Activated CD8-positive, alpha-beta memory T cell treated with anti-CD3 and anti-CD28 coated beads for 24 hours (primary cell): ENCODE measurements at places on chromosomes 7 and 10.
A peak's percentile ranks its signal among the peaks of the same experiment; 100 is the strongest.

DNA sequence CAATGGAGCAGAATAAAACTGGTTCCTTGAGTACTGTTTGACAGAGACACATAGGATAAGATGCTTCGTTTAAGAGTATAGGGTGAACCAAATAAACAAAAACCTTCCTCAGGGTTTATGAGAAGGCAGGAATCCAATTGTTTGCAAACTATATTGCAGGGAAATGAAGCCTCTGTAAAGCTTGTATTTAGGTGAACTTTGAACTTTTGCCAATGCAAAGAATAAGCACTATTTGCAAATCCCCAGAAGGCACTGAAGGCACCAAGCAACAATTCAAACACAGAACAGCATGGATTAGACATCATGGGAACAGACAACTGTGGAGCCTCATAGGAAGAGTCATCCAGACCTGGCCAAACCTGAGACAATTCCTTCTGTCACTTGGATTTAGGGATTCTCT is 47.1 kb upstream of the WASL start:
- no peak for DNase-seq

DNA sequence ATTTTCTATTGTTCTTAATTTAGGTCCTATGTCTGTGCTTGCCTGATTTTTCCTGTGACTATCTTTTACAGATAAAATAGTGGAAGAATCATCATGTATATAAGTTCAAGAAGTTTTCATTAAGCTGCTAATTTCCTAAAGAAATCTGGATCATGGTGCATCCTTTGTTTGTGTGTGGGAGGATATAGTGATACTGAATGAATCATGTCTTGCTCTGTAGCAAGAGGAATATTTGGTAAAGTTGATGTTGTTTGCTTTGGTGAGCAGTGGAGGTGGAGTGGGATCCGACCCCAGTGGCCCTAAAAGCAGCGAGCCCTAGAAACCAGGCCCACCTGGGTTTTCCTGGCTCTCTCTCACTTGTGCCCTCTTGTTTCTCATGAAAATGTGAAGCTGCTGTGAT is 83.7 kb downstream of the CCNY start:
- no peak for DNase-seq

DNA sequence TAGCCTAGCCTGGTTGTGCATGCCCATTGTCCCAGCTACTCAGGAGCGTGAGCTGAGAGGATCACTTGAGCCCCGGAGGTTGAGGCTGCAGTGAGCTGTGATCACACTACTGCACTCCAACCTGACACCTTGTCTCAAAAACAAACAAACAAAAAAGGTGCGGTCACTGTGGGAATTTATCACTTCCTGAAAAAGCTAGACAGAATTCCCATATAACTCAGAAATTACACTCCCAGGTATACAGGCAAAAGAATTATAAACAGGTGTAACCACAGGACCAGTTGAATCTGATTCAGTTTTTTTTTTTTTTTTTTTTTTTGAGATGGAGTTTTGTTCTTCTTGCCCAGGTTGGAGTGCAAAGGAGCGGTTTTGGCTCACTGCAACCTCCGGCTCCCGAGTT is 3.2 kb upstream of the OGDH start:
- no peak for DNase-seq

GRCh38 chr7:36884351-36884750 is 160.1 kb upstream of the AOAH start:
- no peak for DNase-seq

- peak; percentile 80 for DNase-seq
These were observed 35.4 kb downstream of the TRIL start for GRCh38 chr7:28922624-28923331.

DNA sequence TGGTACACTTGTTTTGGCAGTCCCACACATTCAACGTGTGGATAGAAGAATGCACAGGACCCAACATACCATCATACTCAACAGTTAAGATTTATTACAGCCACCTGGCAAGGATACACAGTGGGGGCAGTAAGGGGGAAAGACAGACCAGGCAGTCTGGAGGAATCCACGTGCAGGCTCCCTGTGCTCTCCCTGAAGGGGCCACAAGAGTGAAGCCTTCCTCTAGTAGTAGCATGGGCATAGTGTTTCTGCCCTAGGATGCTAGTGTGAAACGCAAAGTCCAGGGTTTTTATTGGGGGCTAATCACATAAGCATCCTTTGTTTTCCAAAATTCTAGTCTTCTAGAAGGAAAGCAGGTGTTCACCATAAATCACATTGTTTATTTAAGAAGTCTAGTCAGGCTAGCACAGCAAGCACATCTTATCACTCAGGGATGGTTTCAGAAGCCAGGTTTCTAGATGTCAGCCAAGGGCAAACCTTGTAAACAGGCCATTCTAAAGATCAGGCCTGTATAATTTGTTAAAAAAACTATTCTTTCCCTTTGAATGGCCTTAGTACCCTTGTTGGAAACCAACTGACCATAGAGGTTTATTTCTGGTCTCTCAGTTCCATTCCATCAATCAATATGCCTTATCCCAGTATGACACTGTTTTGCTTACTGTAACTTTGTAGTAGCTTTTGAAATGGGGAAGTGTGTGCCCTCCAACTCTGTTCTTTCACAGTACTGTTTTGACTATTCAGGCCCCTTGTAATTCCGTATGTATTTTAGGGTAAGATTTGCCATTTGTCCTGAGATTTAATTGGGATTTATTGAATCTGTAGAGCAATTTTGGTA is 12.4 kb upstream of the TFAM start:
- DNase-seq: no peak

DNA sequence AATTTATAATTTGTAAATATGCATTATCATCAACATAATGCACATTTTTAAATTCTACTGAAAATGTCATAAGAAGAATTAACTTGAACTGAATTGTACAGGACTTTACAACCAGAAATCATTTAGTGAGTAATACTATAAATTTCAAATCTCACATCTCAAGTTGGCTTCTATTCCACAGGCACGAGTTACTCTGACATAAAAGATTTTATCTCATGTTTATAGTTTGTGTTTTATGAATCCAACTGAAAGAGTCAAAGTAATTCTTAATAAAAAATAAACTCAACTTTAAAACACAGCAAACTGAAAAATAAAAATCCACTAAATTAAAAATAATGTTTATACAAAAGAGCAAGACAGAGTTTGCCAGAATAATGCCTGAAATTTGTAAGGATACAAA is 129.2 kb downstream of the CD36 start:
- no peak for DNase-seq

DNA sequence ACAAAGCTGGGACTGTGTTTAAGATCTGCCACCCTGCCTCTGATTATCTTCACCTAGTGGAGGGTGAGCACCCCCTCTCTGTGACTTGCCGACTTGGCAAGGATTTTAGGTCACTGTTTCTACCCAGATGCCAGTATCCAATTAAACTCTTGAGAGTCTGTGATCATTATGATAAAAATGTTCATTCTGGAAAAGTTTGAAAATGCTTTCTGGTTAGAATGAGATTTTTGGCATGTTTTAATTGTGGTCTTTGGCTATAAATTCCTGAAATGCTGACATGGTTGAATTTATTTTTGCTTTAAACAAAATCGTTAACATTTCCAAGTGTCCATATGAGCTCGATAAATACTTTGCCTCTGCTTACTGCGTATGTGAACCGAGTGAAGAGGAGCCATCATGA is 221.4 kb downstream of the BICC1 start:
- DNase-seq: no peak

GRCh38 chr10:132257271-132257670 is 50.5 kb downstream of the STK32C start:
- DNase-seq: peak; percentile 71

DNA sequence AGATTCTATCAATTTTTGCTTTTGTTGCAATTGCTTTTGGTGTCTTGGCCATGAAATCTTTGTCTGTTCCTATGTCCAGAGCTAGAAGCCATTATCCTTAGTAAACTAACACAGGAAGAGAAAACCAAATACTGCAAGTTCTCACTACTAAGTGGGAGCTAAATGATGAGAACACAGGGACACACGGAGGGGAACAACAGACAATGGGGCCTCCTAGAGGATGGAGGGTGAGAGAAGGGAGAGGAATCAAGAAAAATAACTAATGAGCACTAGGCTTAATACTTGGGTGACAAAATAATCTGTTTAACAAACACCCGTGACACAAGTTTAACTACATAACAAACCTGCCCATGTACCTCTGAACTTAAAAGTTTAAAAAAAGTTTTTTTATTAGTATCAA is 78.2 kb downstream of the ANKRD26 start:
- DNase-seq: no peak

DNA sequence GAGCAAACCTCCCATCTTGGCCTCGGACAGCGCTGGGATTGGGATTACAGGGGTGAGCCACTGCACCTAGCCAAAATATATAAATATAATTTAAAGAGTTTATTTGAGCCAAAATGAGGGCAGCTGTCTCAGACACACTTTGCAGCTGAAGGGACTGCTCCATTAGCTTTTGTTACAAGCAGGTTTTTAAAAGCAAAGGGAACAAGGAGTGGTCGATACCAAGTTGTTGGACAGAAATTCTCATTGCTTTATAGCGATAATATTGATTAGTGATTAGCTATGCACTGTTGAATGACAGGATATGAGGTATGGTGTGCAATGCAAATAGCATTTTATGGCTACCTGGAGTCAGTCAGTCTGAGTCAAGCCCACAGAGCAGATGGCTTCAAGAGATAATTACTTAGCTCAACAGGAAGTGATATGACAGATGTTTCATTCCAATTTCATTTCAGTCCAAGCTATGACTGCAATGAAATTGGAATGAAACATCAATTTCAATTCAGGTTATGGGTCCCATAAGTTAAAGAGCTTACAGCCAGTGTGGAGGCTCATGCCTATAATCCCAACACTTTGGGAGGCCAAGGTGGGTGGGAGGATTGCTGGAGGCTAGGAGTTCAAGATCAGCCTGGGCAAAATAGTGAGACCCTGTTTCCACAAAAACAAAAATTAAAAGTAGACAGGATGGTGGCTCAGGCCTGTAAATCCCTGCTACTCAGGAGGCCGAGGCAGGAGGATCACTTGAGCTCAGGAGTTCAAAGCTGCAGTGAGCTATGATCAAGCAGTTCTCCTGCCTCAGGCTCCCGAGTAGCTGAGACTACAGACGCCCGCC is 23.1 kb downstream of the TYW1 start:
- peak; percentile 32 for DNase-seq

GRCh38 chr10:75807456-75807855 is 376.0 kb downstream of the LRMDA start:
- no peak for DNase-seq

GRCh38 chr10:78310481-78311080 is 276.9 kb downstream of the RPS24 start:
- DNase-seq: peak; percentile 32

GRCh38 chr10:131694168-131694780 is 206.5 kb upstream of the PPP2R2D start:
- DNase-seq: no peak

- DNase-seq: peak; percentile 88
These were observed 39.3 kb downstream of the CUX1 start for GRCh38 chr7:101856473-101857357.

DNA sequence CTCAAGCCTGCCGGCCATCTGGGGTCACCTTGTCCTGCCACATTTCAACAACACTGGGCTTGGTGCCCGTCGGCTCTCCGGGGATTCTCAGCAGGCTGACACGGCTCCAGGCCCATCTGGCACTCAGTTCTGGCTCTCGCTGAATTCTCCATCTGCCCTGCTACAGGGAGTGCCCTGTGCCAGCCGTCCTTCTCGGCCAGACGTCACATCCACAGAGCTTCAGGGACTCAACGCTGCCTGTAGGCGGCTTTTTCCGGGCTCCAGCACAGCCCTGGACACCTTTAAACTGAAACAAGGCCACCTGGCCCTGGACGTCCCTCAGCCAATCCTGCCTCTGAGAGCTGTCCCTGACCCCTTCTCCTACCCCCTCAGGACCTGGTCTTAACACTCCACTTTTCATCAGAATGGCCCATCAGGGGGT is 43.0 kb downstream of the TMEM130 start:
- DNase-seq: no peak

DNA sequence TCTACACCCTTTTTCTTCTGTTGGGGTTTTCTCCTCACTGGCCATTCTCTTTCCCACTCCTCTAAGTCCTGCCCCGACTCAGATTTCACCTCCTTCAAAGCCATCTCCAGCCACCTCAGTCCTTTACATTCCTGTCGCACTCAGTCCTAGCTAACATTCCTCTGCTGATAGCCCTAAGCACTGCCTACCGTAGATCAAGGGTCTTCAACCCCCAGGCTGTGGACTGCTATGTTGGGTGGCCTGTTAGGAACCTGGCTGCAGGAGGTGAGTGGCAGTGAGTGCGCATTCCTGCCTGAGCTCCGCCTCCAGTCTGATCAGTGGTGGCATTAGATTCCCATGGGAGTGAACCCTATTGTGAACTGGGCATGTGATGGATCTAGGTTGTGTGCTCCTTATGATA is 11.2 kb downstream of the PFKFB3 start:
- DNase-seq: no peak

DNA sequence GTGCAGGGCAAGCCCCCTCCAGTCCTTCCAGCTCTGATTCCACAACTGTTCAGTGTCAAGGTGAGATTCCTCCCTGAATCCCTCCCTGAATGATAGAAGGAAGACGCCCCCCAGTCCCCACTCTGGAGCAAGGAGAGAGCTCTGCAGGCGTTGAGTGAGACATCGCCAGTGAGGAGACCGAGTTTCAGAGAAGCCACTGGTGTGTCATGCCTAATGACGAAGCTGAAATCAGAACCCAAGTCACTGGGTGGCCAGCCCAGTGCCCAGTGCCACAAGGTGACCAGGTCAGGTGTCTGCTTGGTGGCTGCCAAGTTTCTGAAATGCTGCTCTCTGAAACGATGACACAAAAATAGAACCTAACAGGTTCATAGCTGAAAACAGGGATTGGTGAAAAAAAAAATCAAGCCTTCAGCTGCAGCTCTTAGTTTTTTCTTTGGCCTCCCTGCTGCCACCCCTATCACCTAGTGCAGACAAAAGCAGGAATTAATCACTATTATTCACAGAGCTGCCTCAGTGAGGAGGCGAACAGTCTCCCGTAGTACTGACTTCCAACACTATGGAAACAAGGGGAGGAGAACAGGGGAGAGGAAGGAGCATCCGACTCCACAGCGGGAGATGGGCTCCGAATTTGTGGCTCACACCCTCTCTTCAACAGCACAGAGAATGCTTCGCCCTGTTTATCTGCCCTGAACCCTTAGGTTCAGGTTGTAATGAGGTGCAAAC is 153.5 kb downstream of the ARHGAP12 start:
- DNase-seq: no peak

DNA sequence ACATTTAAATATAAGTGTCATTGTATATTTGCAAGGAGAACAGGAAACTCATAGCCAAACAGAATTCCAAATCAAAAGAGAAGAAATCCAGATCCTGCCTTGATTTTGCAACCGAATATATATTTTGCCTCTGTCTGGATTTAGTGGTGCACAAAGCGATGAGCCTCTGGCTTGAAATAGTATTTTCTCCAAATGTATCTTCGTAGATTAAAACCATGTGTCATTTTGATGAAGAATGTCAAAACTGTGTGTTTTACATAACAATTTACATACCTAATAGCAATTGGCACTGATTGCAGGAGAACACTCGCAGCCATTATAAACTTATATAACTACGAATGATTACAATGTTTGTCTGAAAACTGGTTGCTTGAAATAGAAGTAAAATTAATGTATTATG is 156.4 kb downstream of the ARID5B start:
- DNase-seq: no peak

GRCh38 chr10:69636273-69636575 is 6.2 kb downstream of the FAM241B start:
- no peak for DNase-seq

GRCh38 chr7:50213622-50214017 is 90.9 kb upstream of the IKZF1 start:
- DNase-seq: no peak
